CD4-positive, alpha-beta T cell treated with Interleukin-1 beta for 1 hour (primary cell): ENCODE measurements at places on chromosomes 12 and 14.
A peak's percentile ranks its signal among the peaks of the same experiment; 100 is the strongest.

GRCh38 chr12:114399664-114400211 is 6.2 kb downstream of the TBX5 start:
- DNase-seq: no peak

DNA sequence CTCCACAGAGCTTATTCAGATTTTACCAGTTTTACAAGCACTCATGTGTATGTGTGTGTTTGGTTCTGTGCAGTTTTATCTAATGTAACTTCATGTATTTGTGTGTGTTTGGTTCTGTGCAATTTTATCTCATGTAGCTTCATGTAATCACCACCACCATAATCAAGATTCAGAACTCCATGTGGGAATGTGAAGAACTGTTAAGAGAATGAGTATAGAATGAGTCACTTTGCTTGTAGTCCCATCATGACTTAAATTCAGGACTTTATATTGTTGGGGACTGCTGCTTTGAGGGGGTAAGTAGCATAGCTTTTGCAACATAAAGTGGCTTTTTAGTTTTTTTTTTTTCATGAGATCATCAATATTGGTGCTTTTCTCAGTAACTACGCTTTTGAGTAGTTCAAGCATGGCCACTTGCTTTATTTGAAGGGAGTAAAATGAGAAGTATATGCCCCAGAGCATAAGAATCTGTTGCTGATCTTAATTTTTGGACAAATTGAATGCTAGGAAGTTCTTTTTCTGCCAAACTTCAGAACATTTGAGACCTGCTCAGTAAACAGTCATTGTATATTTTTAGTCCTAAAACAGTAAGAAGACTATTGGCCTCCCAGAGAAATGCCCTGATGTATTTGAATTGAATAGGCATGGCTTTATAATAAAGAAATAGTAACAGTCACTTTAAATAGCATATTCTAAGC is 28.8 kb downstream of the PROX2 start:
- no peak for DNase-seq

- no peak for DNase-seq
These were observed 241.4 kb downstream of the PHLDA1 start for GRCh38 chr12:75790219-75790618.

DNA sequence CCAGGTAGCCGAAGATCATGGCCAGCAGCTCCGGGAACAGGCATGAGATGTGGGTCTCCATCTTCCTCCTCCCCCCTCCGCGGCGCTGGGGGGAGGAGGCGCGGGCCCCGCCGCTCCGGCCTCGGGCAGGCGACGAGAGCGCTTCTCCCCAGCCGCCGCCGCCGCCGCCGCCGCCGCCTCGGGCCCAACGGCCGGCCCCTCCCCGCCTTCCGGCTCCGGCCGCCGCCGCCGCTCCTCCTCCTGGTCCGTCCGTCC is 448 bp downstream of the FBXL14 start:
- DNase-seq: no peak

DNA sequence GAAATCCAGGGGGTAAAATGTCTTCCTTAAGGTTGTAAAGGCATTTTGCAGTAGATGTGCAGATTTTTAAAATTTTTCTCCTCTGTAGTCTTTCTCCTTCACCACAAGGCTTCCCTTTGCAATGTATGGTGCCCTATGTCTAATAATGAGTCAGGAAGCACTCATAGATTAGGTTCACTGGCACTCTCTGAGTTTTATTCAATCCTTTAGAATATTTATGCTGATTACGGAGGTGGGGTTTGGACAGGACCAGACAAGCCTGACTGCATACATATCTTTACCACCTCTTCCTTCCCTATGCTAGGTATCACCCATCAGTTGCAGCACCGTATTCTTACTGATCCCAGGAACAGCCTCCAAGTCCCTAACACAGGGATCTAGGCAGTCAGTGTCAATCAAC is 99.5 kb downstream of the NEDD1 start:
- no peak for DNase-seq

- DNase-seq: peak; percentile 24
These were observed 21.5 kb upstream of the IFNG start for GRCh38 chr12:68180792-68181744.

GRCh38 chr14:64303471-64303917 is 9.3 kb upstream of the ESR2 start:
- peak; percentile 52 for DNase-seq
